ENCODE measurements at places on chromosomes 2 and 18.
A peak's percentile ranks its signal among the peaks of the same experiment; 100 is the strongest.

GRCh38 chr2:69644506-69644979 lies 1.0 kb upstream of the AAK1 start:
- no peak for DNase-seq

GRCh38 chr18:61350578-61350977 lies 17.3 kb downstream of the CDH20 start:
- DNase-seq: no peak

DNA sequence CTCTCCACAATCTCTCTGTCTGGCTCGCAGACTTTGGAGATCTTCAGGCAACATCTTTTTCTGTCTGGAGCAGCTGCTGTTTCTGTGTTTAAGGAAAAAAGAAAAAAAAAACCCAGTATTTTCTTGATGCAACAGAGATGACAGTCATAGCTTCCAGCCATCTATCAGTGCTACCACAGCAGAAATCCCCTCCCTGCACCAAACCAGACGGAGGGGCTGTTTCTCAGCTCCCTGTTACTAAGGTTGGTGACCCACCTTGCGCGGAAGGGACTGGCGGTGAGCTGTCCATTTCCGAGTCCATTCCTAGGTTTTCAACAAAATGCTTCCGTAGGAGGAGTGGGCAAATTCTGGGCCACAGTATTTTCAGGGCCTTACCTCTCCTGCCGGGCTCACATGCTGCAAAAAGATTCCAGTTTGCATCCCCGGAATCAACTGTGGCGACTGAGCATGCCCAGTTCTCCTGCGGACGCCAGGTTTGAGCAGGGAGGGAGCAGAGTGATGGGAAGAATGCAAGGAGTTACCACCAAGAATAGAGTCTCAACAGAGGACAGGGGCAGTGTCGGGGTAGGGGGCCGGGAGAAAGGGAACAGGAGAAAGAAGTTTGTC lies 1.2 kb downstream of the SLC4A10 start:
- DNase-seq: no peak

- DNase-seq: no peak
Observed at GRCh38 chr2:5473635-5474034, 218.5 kb upstream of the SOX11 start.

DNA sequence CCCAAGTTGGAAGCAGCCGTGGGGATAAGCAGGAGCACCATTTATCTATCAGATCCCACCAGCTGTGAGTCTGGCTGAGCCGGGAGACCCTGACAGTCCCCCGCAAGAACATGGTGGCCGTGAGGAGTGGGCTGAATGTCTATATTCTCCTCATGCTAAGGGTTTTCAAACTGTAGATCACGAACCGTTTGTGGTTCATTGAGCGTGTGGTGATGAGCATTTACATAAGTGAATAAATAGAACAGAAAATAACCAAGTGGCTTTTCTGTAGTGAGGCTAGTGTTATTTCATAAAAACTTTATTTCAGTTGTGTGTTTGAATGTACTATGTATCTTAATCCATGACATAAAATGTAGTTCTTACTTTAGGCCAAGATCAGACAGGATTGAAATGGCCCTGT lies 190.2 kb upstream of the APCDD1 start:
- DNase-seq: no peak

DNA sequence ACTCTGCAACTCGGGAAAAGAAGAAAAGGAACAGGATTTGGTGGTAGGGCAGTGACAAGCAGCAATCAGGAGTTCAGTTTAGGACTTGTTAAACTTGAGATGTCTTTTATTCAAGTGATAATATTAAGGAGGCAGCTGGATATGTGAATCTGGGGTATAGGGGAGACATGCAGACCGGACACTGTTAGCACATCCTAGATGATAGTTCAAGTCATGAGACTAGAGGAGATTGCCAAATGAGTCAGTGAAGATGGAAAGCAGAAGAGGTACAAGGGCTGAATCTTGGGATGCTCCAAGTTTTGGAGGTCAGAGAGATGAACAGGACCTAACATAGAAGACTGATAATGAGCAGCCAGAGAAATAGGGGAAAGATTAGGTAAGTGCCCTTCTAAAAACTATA lies 69.5 kb upstream of the PSME4 start:
- no peak for DNase-seq

DNA sequence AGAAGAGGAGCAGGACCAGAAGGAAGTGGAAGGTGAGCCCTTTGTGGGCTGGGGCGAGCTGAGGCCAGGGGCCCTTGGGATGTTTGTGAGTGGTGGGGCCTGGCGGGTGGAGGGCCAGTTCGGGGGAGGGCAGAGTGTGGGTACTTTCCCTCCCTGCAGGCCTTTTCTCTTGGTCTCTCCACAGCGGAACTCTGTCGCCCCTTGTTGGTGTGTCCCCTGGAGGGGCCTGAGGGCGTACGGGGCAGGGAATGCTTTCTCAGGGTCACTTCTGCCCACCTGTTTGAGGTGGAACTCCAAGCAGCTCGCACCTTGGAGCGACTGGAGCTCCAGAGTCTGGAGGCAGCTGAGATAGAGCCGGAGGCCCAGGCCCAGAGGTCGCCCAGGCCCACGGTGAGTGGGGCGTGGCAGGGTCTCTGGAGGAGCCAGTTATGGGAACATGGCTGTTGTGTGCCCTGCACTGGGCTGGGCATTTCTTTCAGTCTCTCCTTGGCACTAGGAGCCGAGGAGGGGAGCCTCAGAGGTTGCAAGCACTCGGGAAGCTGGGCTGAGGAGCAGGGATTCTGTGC lies 10.8 kb downstream of the STK11IP start:
- no peak for DNase-seq

GRCh38 chr2:144643537-144644336 lies 123.8 kb upstream of the ZEB2 start:
- DNase-seq: no peak

GRCh38 chr2:113341191-113341869 lies 62.6 kb upstream of the PAX8 start:
- no peak for DNase-seq

DNA sequence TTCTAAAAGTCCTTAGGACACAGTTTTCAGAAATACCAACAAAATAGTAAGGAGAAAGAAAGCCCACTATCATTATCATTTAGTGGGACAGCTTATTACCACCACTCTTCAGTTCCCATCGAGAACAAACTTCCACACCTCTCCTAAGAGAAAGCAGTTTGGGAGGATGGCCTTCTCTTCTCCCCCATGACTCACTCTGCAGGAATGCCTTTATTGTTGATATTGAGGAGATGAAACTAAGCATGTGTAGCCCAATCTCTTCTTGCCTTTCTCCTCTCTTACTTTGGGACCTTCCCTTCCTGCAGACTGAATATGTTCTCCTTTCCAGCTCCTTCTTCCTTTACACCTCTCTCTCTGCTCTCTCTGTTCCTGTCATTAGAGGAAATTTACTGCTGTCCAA lies 30.0 kb upstream of the ERMN start:
- DNase-seq: no peak

- no peak for DNase-seq
Observed at GRCh38 chr2:125711075-125711474, 944.9 kb upstream of the GYPC start.

DNA sequence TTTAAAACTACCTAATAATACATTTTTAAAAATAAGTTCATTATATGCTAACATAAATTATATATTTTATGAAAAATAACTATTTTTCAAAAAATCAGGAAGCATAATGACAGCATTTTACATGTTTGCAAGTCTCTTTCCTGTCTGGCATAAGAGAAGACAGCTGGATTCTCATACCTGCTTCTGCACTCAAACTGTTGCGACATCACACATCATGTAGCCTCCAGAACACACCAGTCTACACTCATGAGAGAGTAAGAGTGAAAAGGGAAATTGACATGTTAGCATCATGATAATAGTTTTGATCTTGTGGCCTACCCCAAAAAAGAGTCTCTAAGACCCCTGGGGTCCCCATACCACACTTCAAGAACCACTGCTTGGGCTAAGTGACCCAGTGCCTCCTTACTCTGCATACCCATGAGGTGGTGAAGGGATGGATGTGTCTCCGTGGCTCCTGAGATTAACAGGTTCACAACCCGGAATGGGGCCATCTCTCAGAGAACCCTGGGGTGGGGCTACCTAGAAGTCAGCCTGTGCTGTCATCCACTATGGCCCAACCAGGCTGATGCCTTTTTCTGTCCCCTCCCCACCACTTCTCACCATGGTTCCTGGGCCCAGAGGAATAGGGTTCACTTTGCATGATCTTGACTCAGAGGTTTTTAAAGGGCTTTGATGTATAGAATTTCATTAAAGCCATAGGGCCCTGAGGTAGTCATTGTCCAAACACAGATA lies 102.6 kb upstream of the DAPL1 start:
- DNase-seq: no peak

DNA sequence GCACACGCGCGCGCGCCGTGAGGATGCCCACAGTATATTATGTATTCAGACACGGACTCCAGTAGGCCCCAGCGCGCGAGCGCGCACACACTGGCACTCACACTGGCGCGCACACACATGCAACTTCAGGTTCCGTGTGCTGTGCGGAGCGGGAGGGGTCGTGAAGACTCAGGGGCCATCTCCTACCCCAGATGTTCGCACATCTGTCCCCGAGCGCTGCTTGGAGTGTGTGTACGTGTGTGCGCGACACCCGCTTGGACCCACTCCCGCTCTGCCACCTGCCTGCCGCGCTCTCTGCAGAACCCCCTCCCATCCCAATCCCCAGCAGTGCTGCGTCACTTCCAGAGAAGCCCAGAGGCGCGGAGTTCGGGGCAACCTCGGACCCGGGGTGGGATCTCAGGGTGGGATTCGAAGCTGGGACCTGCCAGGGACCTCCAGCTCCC lies 2.6 kb downstream of the NRP2 start:
- DNase-seq: no peak

DNA sequence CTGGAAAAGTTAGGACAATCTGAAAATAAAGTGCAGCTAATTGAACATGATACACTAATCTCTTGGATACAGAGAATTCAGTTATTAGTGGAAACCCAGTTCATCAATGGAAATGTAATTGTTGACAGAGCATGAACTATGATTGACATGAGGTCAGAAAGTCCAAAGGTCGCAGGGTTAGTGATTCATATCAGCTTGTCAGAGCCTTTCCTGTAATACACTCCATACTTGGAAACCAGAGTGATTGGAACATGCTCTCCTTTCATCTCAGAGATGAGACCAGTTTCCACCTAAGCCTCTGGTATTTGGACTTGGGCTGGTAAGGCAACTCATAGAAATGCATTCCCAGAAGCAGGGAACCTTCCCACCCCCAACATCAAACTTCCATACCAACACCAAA lies 8.5 kb upstream of the NCKAP5 start:
- no peak for DNase-seq

DNA sequence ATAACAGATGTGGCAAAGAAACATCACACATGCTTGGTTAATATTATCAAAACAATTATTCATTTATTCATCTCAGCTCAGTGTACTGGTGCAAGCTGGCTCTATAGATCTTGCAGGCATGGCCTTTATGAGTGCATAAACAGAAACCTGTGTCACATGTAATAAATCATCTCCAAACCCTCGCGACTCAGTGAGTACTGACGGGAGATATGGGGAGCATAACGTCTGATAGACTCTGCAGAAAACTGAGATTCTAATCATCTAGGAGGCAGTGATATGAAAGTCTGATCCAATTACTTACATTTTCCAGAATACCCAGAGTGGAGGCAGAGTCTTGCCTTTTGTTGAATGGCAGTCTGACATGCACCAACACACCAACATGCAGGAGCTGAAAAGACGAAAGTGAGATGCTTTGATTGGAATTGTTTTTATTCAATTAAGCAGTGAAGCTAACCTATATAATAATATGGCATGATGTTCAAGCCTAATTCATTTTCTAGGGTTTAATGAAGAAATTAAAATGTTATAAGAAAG lies 416.8 kb downstream of the RNF144A start:
- DNase-seq: no peak

GRCh38 chr18:80136679-80137078 lies 27.6 kb downstream of the ADNP2 start:
- DNase-seq: no peak

GRCh38 chr2:287911-288757 lies at the start of gene ALKAL2:
TSS of gene ALKAL2 (minus strand) at chr2:288091. CDS start at chr2:287835, 256 bp downstream.
- no peak for DNase-seq

GRCh38 chr2:74119912-74120825 lies 27.5 kb downstream of the BOLA3 start:
- peak; percentile 85 for DNase-seq

DNA sequence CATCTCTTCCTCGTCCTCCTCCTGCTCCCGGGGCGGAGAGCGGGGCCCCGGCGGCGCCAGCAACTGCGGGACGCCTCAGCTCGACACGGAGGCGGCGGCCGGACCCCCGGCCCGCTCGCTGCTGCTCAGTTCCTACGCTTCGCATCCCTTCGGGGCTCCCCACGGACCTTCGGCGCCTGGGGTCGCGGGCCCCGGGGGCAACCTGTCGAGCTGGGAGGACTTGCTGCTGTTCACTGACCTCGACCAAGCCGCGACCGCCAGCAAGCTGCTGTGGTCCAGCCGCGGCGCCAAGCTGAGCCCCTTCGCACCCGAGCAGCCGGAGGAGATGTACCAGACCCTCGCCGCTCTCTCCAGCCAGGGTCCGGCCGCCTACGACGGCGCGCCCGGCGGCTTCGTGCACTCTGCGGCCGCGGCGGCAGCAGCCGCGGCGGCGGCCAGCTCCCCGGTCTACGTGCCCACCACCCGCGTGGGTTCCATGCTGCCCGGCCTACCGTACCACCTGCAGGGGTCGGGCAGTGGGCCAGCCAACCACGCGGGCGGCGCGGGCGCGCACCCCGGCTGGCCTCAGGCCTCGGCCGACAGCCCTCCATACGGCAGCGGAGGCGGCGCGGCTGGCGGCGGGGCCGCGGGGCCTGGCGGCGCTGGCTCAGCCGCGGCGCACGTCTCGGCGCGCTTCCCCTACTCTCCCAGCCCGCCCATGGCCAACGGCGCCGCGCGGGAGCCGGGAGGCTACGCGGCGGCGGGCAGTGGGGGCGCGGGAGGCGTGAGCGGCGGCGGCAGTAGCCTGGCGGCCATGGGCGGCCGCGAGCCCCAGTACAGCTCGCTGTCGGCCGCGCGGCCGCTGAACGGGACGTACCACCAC lies 2.1 kb downstream of the GATA6 start:
- no peak for DNase-seq

- no peak for DNase-seq
Observed at GRCh38 chr2:144099780-144100377, 420.0 kb downstream of the ZEB2 start.

Measured in NCI-H1930 (cell line).